ENCODE measurements at places on chromosomes 5 and 9.
A peak's percentile ranks its signal among the peaks of the same experiment; 100 is the strongest.

DNA sequence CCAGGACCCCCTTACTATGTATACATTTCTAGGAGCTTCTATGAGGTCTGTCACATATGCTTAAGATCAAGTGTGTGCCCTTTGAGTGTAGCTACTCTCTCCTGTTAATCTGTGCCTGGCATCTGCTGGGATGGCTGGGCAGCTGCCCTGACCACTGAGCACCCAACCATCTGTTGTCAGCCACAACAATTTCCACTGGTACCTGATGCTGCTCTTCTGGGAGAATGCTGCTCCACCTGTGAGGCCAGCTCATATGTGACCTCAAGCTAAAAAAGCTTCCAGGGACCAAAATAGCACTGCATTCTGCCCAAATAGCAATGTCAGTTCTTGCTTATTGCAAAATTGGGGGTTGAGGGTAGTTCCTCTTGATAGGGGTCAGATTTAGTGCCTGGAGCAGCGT is 595.6 kb downstream of the RAB3C start:
- DNase-seq, result no peak

- DNase-seq, result no peak
Measured at GRCh38 chr5:171367424-171368370, 20.0 kb upstream of the NPM1 start.

GRCh38 chr9:31996331-31996730 is 388.1 kb upstream of the ACO1 start:
- DNase-seq, result no peak

DNA sequence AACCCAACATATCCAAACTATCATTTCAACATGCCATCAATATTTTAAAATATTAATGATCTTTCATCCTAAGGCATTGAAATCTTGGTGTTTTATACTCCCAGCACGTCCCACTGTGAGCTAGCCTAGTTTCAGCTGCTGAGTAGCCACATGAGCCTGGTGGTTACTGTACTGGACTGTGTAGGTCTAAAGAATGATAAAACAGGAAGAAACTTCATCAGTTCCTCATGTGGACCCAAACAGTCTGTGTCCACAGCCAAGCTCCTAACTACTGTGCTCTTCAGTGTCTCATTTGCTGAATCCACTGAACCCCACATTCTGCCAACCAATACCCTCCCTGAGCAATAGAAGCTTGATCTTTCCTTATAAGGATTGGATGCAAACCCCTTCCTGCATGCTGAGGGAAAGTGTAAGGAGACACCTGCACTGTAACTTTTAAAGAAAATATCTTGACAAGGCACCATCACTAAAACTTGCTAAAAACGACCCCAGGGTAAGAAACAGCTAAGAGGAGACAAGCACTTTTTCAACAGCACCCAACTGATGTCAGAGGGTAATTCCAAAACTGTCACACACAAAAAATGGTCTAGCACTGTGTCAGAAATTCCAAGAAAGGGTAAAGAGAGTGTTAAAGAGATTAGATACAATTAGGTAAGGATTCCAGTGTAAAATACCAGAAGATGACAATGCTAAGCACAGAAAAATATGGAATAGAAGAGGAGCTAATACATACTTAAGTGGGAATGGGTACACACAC is 126.9 kb downstream of the SPOCK1 start:
- no peak for DNase-seq

- no peak for DNase-seq
Measured at GRCh38 chr5:61263072-61263471, 69.0 kb upstream of the ZSWIM6 start.

- no peak for DNase-seq
Measured at GRCh38 chr9:131704141-131704983, 35.5 kb downstream of the RAPGEF1 start.

DNA sequence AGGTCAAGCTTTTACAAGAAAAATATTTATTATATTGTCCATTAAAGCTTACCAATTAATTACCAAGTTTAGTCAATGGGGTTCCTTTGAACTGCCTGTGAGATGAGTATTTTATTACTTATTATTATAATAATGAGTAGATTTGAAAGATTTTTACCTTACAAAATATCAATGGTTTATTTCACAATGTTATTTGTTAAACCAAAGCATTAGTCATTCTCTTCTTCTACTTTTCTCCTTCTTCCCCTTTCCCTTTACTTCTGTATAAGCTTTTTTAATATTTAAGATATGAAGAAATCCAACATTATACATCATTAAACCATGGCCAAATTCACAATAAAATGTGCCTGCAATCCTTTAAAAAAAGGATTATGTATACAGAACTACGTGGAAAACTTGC is 369.5 kb downstream of the ARL15 start:
- no peak for DNase-seq

DNA sequence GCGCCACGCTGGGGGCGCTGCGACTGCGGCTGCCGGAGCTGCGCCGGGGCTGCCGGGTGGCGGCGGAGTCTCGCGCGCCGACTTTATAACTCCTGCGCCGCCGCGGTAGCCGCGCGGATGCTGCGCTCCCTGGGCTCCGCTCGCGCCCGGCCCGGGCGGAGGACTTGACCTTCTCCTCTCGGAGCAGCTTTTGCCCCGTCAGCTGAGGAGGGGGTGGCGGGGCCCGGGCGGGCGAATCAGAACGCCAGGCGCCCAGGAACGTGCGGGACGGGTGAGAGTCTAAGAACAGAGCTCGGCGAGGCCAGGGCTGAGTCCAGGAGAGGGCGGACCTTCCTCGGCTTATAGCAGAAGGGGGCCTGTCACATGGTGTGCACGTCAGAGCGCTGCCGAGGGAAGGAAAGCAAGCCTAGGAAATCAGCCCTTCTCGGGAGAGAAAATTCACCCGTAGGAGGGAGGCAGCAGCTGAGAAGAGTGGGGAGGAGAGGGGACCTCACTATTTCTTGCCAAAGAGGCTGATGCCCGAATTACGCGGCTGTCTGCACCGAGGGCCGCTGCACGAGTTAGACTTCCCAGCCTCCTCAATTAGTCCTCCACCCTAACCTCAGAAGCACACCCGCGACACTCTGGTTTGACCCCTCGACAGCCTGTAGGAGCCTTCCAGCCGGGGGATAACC is at the start of gene FOXD1:
Gene FOXD1, minus strand, starts transcription at position 315 of the 674 bp plus-strand sequence. CDS start 415 bp downstream, outside the sequence.
- peak; percentile 45 for DNase-seq

DNA sequence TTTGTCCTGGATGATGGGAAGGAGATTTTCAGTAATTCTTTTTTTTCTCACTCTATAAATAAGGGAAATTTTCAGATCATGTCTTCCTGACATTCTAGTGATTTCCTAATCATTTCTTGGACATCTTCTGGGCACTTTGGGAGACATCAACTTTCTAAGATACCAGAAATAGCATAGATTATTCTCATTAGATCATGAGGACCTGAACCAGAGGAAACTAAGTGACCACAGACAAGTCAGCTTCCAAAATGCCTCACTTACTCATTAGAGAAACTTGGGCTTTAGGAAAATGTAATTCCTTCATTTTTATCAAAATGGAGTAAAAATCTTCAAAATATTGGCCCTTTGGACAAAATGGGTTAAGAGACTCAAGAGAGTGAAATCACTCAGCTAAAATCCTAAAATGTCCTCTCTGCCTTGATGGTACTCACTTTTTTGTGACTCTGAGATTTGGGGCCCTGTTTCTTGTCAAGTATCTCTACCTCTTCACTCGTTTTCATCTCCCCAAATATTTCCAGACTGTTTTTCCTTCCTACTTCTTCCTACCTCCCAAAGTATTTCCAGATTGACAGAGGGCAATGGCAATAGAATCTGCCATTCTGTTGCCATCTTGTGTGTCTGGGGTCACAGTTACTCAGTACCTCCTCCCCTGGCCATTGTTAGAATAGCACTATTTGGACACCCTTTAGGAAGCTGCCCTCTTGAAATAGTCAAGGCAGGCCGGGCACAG is 194.5 kb downstream of the NR3C1 start:
- DNase-seq, result no peak

DNA sequence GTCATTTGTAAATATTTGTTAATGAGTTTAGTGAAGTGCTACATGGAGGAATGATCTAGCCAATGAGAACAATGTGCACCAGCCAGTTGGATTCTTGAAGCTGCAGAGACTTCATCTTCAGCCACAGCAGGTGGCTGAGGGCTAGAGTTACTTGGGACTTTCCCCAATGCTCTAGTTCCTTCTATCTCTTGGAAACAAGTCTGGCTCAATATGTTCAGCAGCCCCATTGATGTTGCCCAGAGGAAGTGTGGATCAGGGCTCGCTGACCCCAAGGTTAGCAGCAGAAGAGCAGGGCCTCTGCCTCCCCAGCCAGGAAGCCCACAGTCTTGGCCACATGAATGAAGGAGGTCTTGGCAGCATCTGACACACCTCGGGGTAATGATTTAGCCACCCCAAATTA is 117.5 kb downstream of the SLC1A3 start:
- no peak for DNase-seq

- DNase-seq, result no peak
Measured at GRCh38 chr9:76607730-76608436, 148.9 kb downstream of the GCNT1 start.

GRCh38 chr9:88596376-88596775 is 61.4 kb downstream of the NXNL2 start:
- no peak for DNase-seq

DNA sequence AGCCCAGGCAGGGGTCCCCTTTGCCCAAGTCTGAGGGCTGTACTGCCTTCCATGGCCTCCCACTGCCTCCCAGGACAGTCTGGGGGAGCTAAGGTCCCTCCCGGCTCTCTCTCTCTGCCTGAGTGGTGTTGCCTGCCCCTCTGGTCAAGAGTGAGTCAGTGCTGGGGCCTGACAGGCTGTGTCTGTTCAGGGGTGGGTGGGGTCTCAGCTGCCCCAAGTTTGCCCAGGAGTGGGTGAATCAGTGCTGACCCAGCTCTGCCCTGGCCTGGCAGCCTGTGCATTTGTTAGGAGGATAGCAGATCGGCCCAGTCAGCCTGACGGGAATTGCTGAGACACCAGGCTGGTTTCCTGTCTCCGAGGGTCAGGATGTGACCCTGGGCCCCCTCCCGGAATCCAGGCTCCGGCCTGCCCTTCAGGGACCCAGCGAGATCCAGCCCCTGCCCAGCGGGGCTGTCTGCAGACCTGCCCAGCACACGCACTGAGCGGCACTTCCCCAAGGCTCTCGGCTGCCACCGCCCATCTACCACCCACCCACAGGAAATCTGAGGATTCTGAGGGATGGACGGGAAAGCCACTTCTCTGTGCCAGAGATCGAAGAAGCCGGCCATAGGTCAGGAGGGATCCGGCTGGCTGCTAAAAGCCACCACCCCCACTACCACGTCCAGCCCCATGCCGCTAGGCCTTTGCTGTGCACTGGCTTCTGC is 15.9 kb downstream of the ENG start:
- DNase-seq, result no peak

GRCh38 chr5:62900976-62901375 is 322.4 kb downstream of the LRRC70 start:
- no peak for DNase-seq

- DNase-seq, result no peak
Measured at GRCh38 chr5:68762201-68762600, 331.6 kb upstream of the SLC30A5 start.

DNA sequence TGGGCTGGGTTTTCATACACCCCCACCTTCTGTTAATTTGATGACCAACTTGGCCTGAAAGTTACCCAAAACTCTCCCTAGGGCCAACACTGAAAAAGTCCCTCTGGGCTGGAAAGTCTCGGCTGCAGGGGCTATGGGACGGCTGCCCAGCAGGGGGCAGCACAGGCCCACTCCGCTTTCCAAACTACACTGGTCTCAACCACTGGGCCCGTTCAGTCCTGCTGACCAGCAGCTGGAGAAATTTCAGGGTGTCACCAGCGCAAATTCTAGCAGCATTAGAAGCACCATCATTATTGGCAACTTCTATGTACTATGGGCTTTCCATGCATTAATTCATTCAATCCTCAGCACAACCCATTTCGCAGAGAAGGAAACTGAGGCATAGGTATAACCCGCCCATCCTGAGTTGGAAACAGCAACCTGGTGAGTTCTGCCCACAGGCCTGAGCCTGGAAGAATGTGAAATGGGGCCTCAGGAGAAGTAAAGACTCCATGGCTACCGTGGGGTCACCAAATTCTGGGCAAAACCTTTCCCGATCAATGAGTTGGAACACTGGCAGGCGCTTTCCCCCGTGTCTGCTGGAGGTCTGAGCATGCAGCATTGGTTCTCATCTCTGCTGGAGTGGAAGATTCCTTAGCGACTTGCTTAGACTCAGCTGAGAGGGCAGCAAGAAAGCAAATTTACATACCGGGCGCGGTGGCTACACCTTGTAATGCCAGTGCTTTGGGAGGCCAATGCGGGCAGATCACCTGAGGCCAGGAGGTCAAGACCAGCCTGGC is 9.7 kb downstream of the ORM2 start:
- peak; percentile 62 for DNase-seq

- DNase-seq, result no peak
Measured at GRCh38 chr5:102450313-102450990, 48.3 kb downstream of the SLCO6A1 start.

- no peak for DNase-seq
Measured at GRCh38 chr9:99264070-99264680, 42.1 kb downstream of the SEC61B start.

- no peak for DNase-seq
Measured at GRCh38 chr5:137782984-137783536, 28.9 kb upstream of the HNRNPA0 start.

GRCh38 chr5:63928451-63928850 is 33.8 kb downstream of the HTR1A start:
- DNase-seq, result no peak

- DNase-seq, result no peak
Measured at GRCh38 chr5:7261049-7261448, 134.9 kb upstream of the ADCY2 start.

GRCh38 chr9:19690128-19690527 is 98.7 kb downstream of the SLC24A2 start:
- DNase-seq, result no peak

DNA sequence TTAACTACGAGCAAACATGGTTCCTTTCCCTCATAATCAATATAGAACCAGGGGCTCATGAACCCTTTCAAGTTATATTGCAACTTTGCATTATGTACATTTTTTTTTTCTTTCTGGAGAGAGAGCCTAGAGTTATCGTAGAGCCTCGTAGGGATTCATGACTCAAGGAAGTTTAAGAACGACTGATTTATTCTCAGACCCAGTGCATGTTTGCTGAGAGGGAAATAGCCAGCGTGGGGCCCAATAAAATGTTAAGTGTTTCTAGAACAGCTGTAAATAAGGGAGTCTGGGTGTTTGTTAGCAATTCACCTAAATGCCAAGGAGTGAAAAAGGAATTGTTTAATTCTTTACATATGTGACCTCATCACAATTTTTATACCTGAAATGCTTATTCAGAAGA is 119.0 kb upstream of the KLF9 start:
- DNase-seq, result no peak
